ENCODE measurements at places on chromosomes 2 and 18. TPM values are rescaled to one million over a fixed set of nuclear protein-coding genes. Genes with fewer than 3 reads are reported as not detected.
A peak's percentile ranks its signal among the peaks of the same experiment; 100 is the strongest.

- peak; percentile 59 for DNase-seq
These were observed 35.9 kb upstream of the MYO1B start for GRCh38 chr2:191209340-191209739.

The UGT1A4 gene
- total RNA-seq, result not detected

The DCDC2C gene
- total RNA-seq, result not detected

DNA sequence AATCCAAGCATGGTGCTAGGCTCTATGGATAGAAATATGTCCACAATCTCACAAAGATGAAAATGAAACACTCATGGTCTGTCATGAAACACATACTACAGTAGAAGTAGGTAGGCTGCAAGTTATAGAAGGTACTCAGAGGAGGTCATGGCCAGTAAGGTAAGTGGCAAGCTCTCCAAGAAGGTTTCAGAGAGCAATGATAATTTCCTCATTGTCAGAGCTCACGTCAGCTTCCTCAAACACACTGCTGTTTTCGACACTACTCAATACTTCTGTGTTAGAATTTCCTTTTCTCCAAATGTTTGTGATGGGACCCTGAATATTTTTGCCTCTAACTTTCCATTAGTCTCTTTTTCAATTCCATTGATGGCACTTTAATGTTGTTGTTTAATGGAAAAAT is 25.5 kb downstream of the CCDC141 start:
- no peak for DNase-seq

DNA sequence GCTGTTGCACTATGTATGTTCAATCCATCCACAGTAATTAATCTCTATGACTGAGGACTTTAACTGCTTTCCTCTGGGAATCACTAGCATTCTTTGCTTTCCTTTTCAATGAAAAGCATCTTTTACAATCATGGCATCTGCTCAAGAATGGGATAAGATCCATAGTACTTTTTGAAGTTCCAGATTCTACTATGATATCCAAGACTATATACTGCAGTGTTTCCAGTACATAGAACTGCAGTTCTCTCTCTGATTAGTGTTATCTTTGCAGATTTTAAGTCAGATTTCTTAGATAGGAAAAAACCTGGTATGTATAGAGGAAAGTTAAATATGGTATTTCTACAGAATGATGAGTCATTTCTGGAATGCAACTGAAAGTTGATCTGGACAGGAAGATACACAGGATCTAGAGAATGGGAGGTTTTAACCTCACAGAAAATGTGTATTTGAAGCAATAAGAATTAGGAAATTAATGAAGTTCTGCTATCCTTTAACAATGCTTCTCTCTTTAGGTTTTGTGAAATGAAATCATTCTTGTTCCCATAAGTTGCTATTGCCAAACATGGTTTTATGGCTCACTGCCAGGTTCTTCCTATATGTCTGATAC is 670.7 kb downstream of the ERBB4 start:
- DNase-seq, result peak; percentile 49

The CXXC1 gene
- 68.4 TPM for total RNA-seq

The CPLX4 gene
- not detected for total RNA-seq

DNA sequence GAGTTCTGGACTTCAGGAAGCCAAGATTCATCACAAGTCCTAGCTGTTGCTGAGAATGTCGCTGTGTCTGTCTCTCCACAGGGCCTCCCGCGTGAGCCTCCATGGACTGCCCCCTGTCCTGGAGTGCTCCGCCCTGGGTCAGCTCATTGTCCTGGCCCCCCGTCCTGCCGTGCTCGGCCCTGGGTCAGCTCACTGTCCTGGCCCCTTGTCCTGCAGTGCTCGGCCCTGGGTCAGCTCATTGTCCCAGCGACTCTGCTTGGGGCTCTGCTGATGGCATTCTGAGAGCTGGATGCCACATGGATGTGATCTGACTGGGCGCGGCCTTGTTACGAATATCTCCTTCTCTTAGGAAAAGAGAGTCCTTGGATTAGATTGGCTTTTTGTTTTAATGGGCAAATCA is 78.5 kb downstream of the EIPR1 start:
- no peak for DNase-seq

DNA sequence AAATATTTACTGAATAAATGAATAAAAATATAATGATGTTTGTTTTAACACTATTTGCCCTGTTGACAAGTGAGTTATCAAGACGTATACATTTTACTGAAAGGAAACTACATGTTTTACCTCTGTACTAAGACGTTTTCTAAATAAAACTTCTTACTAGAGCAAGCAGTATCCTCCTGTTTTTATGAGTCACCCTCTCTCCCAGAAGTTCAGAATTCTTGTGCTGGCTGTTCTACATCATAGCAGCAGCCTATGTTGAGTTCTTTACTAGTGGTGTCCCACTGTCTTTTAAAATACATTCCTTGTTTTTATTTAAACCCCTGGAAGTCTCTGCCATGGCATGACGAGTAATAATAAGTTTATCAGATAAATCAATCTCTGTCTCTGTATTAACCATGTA is 297.4 kb downstream of the CALCRL start:
- DNase-seq, result peak; percentile 37

DNA sequence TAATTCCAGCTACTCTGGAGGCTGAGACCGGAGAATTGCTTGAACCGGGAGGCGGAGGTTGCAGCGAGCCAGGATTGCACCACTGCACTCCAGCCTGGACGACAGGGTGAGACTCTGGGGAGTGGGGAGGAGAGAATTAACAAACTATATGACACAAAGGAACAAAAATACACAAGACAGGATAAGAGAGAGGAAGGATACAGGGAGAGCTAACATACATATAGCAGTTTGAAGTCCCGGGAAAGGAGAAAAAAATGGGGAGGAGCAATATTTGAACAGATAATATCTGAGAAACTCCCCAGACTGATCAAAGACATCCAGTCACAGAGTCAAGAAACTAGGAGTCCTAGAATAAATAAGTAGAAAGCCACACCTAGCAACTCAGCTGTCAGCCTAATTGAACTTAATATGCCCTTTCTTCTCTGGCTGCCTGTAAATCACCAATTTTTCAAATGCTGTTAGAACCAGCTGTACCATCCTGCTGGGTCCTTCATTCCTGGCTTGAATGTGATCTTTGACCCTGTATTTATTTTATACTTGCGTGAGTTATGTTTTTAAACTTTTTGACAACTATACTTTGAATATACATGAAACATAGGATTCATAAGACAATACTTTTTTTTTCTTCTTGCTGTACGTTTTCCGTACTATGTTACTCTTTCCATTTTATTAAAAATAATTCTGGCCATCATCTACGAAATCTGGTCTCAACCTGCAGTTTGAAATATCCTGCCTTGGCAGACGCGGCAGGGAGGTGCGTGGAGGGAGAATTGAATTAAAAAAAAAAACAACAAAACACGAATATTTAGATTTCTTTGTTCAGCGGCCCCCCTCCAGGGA is 876 bp upstream of the CYP27A1 start:
- peak; percentile 7 for DNase-seq

DNA sequence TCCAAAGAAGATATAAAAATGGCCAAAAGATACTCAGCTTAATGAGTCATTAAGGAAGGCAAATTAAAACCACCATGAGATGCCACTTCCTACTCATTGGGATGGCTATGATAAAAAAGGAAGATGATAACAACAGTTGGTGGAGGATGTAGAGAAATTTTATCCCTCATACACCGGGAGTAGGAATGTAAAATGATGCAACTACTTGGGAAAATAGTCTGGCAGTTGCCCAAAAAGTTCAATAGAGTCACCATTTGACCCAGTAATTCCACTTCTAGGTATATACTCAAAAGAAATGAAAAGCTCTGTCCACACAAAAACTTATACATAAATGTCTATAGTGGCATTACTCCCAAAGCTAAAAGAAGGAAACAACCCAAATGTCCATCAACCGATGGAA is 10.1 kb upstream of the SULT1C2 start:
- DNase-seq, result peak; percentile 60

- no peak for DNase-seq
These were observed 268.2 kb upstream of the PXDN start for GRCh38 chr2:2012505-2012904.

The KCNG2 gene
- total RNA-seq, result not detected

The RIT2 gene
- total RNA-seq, result not detected

DNA sequence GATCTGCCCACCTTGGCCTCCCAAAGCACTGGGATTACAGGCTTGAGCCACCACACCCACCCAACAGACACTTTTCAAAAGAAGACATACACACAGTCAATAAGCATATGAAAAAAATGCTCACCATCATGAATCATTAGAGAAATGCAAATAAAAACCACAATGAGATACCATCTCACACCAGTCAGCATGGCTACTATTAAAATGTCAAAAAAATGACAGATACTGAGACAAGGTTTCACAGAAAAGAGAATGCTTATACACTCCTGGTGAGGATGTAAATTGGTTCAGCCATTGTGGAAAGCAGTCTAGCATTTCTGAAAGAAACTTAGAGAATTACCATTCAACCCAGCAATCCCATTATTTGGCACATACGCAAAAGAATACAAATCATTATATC is 1947.2 kb downstream of the SUCLG1 start:
- DNase-seq, result no peak

The ALPG gene
- not detected for total RNA-seq

- DNase-seq, result no peak
These were observed 238.8 kb upstream of the MYT1L start for GRCh38 chr2:2569836-2570235.

DNA sequence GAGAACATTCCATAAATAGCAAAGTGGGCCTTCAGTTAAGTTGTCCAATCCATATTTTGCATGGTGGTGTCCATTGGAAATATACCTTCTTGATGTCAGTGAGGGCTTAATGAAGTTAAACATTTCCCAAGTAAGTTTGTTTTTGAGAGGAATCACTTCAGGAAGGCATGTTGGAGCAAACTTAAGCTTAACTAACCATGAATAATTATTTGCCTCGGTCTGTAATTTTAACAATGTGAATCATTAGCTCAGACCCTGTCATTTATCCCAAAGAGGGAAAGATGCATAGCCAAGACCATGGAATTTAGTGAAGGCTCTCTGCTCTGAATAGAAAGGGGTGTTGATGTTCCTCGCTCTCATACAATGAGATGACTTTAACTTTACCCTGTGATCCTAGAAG is 47.4 kb downstream of the SPATS2L start:
- DNase-seq, result no peak

DNA sequence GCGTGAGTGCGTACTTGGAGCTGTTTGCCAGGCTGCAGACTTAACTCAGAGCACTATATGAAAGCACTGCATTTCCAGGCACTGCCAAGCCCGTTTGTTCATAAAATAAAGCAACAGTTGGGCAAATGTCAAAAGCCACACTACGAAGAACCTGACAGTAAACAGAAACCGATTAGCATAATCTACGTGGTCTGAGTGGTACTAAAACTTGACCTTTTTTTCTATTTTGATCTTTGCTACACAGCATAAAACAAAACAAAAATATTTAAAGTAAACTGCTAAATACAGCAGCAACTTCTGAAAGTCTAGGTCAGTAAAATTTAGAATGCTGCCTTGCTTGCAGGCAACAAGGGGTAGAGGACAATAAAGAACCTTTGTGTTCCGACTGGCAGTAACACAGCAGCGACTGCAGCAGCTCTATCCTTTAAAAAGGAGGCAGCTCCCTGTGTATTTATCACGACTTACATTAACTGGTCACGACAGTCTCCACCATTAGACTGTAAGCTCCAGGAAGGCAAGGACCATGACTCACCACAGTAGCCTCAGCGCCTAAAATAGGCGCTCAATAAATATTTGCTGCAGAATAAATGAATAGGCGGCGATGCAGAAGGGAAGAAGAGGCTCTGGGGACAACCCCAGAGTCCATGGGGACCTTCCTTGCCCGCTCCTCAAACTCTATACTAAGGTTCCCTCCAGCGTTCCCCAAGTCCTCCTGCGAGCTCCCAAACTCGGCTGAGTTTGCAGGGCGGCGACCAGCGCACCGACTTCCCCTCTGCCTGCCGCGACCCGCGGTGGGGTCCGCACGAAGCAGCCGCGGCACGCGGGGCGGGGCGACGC is 902 bp downstream of the SS18 start:
- DNase-seq, result peak; percentile 48

- DNase-seq, result peak; percentile 61
These were observed 69.2 kb downstream of the TRIP12 start for GRCh38 chr2:229852565-229852964.

The TRABD2A gene
- total RNA-seq, result 0.33 TPM

DNA sequence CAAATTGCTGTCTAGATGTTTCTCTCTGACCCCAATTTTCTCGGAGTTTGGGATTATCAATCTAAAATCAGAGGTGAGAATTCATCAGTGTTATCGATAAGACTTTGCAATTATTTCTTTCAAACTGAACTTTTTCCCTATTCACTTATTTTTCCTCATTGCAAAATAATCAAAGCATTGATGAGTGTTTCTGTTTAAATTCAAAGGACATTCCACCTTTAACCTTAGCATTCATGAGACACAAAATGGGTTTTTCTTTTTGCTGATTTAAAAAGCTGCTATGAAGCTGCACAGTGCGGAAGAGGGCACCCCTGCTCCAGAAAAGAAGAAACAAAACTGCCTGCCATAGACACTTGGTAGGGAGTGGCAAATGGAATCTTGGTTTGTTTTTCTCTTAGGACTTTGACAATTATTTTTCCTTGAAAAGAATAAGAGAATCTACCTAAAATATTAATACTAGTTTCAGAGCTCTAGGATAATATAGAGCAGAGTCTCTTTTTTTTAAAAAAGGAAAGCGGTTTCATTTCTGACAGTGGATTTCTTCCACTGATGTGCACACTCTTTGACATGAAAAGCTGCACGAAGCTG is 203.4 kb downstream of the TGIF1 start:
- DNase-seq, result peak; percentile 34

DNA sequence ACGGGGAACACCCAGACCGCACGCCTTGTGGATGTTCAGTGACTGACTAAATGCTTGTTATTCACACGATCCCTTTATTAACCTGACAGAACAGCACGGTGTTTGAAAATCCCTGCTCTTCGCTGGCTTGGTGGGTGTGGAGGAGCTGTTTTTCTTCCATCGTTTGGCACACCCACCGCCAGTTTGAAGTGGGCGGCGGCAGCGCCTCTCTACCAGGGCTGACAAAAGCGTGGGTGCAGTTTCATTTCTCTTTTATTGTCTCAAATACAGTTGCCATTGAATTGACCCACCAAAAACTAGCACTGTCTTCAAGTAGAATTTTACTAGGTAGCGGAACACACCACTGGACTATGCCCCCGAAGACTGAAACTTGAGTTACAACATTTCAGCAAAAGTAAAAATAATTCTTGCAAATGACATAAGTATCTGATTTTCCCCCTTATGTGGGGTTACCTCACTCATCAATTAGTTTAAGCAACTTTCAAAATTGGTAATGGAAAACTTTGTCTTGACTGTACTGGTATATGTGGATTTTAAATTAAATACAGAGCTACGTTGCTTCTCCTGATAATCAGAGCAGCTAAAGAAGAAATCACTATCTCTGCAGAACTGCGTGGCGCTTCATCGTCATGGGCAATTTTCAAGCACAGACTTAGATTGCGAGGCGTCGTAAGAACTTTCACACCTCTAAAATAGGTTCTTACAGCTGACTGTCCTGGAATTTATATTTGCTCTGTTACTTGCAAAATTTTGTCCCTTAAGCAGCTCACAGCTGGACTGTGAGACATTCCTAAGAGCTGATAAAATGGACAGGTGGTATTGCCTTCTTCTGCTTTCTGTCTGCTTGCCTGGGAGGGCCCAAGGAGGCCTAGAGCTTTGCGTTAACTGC is 60.9 kb downstream of the LDLRAD4 start:
- DNase-seq, result no peak

The DCC gene
- 0.09 TPM for total RNA-seq
